ENCODE measurements at places on chromosomes 12 and 14.

- DNase-seq: peak; percentile 31
These were observed 59.1 kb downstream of the ESR2 start for GRCh38 chr14:64234877-64235651.

DNA sequence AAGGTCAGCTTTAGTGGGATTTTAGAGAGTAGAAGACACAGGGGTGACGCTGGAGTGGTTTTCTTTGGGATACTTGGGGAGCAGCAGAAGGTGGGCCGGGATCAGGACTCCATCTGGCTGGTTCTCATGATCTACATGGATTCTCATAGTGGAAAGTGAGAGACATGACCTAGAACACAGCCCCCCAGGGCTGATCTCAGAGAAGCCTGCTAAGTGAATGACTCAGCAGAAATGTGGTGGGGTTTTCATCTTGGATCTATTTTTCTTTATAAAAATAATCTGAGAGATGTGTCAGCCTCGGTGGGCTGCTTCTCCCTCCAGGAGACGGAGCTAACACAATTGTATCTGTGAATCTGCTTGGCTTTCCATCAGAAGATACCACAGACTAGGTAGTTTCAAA, 484.4 kb downstream of the TMEM121 start:
- no peak for DNase-seq

GRCh38 chr12:39357041-39357440, 85.9 kb downstream of the KIF21A start:
- no peak for DNase-seq

DNA sequence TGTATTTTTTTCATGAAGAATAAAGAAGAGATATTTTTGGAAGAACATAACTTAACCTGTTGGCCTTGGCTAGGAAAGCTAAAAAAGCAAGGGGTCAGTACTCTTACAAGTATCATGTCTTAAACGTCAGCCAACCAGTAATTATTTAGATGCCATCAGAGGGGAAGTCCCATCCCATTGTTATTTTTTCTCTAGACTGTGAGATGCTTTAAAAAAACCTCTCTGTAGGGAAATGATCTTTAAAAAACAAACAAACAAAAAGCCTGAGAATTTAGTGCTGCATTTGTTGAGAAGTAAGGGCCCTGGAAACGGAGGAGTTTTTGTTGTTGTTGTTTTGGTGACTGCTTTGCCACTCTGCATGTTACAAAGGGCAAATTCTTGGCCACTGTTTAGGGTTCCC, 474.0 kb downstream of the ZFP36L1 start:
- no peak for DNase-seq

GRCh38 chr12:64560396-64561301, 49.6 kb upstream of the RASSF3 start:
- DNase-seq: peak; percentile 56

GRCh38 chr12:90908465-90908864, 46.5 kb downstream of the CCER1 start:
- DNase-seq: peak; percentile 5

DNA sequence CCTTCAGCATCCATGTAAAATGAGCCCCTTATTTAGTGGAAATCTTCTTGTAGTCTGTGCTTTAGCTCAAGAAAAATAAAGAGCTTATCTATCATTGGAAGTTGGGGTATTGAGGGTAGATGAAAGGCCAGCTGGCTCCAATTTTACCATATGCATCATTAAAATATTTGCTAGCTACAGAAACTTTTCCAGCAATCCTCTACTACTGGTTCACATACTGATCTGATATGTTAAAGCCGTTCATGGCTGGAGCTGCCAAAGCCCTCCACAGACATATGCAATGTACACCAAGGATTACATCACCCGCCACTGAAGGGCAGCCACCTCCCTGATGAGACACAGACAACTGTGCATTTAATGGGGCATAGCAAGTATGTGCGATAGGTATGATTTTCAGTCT, 1205.3 kb downstream of the GALC start:
- no peak for DNase-seq

- no peak for DNase-seq
These were observed 16.4 kb upstream of the LTBP2 start for GRCh38 chr14:74628418-74628817.

GRCh38 chr14:89370381-89370780, 46.7 kb downstream of the FOXN3 start:
- DNase-seq: no peak

GRCh38 chr14:73973497-73973896, 23.4 kb downstream of the COQ6 start:
- DNase-seq: no peak

DNA sequence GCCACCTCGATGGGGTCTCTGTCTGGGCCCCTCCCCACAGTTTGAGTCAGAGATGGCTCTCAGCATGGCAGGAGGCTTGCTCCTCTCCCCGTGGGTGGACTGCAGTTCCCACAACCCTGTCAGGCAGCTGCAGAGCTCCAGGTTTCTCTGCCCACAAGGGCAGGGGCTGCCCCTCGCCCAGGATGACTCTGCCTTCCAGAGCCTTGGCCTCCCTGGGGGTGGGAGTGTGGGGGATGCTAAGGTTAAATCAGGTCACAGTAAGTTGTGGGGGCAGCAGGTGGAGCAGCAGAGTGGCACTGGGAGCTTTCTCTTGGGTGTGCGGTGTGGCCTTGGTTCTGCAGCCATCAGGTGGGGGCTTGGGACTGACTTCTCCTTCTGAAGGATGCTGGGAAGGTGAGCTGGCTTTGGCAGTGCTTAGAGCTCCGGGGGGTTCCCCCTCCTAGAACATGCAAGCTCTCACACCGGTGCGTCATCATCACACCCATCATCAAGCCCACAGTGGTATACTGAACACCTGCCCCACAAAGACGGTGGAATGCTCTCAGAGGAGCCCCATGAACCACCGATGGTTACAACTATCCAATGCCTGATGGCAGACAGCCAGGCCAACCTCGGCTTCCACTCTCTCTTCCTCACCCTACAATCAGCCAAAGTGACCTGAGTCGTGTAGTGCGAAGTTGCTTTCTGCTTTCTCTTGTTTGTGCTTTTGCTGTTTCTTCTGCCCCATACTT, 39.7 kb downstream of the ERH start:
- no peak for DNase-seq

DNA sequence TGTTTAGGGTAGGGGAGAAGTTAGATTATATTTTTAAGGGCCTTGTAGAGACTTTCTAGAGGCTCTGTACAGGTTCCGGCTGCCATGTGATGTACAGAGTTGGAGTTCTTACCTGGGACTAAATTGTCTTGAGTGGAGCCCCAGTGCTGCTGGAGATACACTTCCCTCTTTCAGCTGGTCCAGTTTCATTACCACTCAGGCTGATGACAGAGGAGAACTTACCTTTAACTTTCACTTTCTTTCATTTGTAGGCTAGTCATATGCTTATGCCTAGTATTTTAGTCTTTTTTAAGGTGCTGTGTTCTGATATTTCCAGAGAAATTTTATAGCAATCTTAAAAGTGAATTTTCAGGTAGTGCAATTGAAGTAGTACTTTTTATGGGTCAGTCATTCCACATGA, 117.3 kb downstream of the ERC1 start:
- no peak for DNase-seq

- no peak for DNase-seq
These were observed 12.5 kb downstream of the IFNG-AS1 start for GRCh38 chr12:68001486-68002466.

DNA sequence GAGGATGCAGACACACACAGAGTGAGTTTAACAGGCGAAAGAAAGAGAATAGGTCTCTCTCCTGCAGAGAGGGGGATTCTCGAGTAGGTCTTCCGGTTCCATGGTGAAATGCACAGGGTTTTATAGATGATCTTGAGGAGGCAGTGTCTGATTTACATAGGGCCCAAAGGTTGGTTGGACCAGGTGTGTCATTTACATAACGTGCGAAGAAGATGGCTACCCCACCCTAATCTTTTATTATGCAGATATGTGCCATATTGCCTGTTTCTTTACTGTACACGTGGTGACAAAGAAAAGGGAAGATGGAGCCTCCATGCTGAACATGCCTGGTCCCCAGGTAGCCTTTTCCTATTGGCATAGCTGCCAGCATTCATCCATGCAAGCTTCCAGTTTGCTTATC, 219.8 kb downstream of the CRADD start:
- DNase-seq: no peak

GRCh38 chr14:32081901-32082300, 4.8 kb downstream of the ARHGAP5 start:
- DNase-seq: no peak

DNA sequence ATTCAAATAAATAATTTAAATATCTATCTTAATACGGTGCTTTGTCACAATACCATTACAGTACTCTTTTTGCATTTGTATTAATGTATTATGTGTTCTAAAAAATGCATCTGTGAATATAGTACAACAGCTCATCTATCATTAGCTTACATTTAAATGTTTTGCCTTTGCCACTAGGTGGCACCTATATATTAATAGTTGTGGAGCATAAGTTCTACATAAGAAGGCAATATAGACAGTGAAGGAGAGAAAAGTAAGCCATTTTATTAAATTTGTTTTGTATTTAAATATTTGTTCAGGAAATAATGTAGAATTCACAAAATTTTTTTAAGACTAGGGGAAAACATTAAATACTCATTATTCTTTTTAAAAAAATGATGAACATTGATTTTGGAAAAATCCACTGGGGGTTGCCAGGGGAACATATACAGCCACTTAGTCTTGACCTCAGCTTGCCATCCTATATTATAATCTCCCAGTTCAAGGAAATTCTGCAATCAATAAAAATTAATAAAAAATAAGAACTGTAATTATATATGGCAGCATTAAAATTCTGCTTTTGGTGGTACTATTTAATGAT, 9.8 kb downstream of the CCER1 start:
- DNase-seq: peak; percentile 18

DNA sequence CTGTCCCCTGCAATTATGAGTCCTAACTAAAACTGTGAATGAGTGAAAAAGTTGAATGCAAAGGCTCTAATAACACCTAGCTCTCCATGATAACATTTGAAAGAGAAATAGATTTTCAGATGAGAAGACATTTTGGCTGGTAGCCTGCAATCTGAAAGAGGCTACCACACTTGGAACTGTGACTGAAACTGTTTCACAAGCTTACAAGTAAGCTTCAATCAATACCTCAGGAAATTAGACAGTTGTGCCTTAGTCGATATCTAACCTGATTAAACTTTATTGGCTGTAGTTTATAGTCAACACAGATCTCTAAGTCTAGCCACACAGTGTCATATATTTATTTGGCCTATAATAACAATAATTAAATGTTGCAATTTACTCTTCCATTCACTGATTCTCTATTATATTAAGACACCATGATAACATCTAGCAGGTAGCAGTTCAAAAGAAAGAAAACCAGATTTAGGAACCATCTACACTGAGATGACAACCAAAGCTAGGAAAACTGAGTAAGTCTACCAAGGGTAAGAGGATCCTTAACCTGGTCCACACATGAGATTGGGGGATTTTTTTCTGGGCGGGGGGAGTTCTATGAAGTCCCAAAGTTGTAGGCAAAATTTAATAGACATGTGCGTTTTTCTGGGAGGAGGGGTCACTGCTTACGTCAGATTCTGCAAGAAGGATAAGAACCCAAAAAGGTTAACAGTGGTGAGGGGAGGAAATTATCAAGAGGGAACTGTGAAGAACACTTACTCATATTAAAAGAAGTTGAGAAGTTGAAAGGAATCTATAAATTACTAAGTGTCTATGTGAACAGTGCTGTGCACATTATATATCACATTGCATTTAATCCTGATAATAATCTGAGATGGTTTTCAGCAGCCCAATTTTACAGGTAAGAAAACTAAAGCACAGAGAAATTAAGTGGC, 65.8 kb downstream of the NUMB start:
- DNase-seq: no peak

DNA sequence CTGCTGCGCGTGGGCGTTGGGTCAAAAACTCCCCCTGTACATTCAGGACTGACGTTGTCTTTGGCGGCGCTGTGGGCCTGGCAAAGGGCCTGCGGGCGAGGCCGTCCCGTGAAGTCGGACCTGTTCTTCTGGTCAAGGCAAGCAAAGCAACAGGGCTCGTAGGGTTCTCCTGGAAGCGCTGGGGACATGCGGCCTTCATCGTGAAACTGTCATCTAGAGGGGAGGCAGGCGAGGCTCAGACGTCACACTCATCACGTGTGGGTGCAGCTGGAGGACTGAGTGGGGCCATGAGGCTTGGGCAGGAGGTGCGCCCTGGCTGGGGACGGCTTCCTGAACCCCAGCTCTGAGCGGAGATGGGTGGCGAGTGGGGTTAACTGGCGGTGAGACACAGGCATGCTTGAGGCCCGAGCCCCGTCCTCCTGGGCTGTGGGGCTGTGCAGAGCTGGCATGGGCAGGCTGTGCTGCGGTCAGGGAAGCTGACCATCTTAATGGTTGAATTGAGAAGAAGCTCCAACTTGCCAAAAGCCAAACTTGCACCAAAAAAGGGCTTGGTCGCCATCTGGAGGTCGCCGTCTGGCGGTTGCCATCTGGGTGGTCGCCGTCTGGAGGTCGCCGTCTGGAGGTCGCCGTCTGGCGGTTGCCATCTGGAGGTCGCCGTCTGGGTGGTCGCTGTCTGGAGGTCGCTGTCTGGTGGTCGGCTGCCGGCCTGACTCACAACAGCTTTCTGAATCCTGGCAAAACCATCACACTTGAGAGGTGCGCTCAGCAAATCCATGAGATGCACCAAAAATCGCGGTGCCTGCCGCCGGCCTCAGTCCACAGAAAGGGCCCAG, 66.2 kb downstream of the NOC4L start:
- DNase-seq: no peak

All from RWPE1 (cell line).